ENCODE measurements at places on chromosomes 4 and X.

DNA sequence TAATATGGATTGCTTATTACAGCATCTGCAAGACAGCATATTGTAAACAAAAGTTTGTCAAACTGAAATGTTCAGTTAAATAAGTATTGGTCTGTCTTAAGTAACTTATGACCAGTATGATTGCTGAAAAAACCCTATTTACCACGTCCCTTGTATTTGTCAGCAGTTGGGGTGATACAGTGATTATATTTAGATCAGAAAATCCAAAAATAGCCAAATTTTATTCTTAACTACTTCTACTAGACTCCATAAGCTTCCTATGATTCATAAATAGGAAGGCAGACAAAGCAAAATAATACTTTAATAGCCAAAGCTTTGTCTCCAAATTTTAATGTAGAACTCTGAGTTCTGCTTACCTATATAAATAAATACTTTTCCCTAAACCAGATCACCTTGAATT, 45.3 kb downstream of the TBCK start:
- DNase-seq: no peak

DNA sequence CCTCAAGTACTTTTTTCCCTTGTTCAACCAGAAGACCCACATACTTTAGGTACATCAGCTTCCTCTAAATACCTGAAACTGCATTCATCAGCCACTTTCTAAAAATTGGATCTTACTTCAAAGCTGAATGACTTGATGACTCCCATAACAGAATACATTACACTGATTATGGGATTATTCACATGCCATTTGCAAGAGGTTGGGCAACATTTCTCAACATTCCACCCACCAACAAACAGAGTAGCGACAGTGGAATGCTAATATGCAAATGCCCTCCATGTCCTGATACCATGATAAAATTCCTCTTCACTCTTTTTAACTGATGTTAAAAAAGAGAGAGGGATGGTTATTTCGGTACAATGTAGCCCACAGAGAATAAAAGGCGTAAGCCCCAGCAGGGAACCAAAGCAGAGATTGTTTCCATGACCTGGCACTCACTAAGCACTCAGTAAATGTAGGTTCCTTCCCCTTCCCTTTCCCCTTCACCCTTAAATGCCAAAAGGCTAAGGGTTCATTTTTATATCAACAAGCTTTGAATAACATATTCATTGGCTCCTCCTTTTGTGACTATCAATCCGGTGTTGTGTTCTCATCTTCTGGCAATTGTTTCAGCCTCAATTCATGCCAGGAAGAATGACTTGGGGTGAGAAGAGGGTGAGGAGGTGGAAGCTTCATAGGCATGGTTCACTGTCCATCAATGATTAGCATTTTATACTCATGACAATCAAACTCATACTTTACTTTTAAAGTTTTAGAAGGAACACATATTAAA, 317.2 kb downstream of the DHX15 start:
- DNase-seq: no peak

DNA sequence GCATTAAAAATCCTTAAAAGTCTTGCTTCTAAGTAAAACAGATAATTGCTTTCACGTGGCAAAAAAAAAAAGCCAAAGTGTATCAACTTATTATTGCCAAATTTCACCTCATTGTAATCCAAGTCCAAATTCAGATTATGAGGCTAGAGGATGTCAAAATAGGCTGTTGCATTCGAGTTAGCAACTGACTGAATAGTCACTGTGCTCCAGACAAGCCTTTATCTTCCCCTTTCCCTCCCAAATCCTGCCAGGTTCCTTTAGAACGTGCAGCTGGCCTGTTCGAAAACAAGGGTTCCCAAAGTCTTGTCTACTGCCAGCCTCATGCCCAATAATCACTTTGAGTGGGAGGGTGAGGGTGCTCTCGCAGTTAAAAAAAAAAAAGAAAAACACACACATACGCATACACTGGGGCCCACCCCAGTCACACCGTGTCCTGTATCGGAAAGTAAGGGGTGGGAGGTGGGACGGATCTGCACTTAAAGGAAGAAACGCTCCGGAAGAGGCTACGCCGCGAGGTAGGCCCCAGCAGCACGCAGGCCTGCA, 603 bp downstream of the MAD2L1 start:
- DNase-seq: no peak

- DNase-seq: no peak
Measured at GRCh38 chrX:139803224-139803623, 95.3 kb upstream of the MCF2 start.

- DNase-seq: no peak
Measured at GRCh38 chr4:95528388-95528948, 20.3 kb downstream of the UNC5C start.
